ENCODE measurements at places on chromosomes 12 and 14.

- no peak for DNase-seq
Measured at GRCh38 chr12:116492703-116493324, 66.4 kb upstream of the MAP1LC3B2 start.

DNA sequence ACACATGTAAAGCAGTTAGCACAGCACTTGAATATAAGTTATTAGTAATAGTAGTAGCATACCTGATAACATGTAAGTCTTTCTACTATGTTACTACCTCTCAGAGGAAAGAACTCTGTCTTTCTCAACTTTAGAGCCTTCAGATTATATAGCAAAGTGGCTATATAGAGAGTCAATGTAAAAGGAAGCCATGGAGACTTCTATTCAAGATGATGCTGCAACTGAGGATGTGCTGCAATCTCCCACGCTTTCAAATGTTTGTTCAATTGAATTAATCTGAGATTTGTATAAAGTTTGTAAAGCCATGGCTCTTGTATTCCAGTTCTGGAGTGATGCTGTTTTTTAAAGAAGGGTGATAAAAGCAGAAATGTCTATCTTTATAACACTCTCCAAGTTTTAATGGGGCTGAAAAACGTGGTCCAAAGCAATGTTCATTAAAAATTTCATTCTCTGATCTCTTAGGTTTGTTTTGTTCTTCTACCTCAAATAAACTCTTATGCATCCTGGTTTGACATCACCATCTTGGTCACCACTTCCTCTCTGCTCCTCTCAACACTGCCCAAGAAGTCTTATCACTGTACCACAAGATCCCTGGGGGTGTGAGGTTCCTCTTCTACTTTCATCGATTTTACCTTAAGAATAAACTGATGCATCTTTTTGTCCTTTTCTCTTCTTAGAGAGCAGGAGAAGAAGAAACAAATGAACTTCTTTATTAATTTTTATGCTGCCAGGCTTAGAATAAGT lies 40.6 kb downstream of the C12orf42 start:
- no peak for DNase-seq

DNA sequence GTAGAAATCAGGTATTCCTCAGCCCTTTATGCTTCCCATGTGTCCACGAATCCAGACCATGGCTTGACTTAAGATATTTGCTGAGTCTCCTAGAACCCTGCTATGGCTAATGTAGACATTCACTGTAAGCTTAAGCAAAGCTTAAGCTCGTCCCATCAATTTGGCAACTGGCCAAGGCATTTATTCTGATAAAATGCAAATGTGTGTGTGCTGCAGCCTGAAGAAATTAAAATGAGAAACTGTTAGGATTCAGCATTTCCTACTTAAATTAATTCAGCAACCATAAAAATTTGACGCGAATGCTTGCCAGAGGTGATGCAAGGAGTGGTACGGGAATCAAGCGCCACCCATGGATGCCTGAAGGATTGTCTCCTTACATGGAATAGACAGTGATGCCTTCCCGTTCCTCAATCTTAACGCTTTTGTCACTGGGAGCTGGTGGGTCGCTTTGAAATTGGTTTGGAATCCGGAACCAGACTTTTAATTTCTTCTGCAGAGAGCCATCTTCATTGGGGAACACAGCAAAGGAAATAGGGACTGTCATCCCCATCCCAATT lies 13.2 kb downstream of the HEBP1 start:
- no peak for DNase-seq

GRCh38 chr14:99280852-99281251 lies 8.9 kb upstream of the BCL11B start:
- no peak for DNase-seq

- DNase-seq, result no peak
Measured at GRCh38 chr12:43694879-43695278, 63.7 kb downstream of the PUS7L start.

DNA sequence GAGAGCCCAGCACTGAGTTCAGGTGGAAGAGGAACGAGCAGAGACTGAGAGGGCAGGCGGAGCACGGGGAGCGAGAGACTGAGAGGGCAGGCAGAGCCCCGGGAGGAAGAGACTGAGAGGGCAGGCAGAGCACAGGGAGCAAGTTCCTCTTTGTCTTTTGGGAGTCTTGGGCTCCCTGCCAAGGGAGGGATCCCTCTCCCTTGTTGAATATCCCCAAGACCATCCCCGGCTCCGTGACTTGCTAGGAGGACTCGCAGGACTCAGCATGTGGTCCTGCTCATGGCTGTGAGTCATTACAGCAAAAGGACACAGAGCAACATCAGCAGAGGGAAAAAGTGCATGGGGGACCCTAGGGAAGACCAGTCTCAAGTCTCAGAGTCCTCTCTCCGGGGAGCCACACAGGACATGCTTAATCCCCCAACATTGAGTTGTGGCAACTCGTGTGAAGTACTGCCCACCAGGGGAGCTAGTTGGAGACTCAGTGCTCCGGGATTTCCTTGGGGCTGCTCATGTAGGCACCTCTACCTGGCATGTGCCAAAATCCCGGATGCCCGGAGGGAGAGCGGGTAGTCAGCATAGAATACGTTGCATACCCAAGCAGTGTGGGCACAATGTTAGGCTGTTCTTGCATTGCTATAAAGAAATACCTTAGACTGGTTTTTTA lies 81.0 kb downstream of the CCDC92 start:
- no peak for DNase-seq

DNA sequence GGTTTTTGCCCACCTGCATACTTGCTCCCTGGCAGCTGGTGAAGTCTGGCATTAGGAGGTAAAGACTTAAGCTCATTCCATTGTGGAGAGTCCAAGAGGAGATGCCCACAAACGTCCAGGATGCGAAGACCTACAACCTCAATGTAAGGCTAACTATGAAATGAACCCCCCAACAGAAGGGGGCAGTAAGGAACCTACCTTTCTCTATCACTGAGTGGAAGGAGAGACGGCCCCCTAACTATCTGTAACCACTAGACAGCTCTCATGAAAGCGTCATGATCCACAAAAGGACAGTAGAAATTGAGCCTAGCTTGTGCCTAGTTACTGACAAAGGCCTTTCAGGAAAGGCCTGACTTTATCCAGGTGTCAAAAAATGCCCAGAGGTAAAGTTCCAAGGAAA lies 55.3 kb downstream of the ZFYVE21 start:
- DNase-seq, result no peak

GRCh38 chr14:75223664-75224154 lies 47.3 kb upstream of the TMED10 start:
- DNase-seq, result no peak

DNA sequence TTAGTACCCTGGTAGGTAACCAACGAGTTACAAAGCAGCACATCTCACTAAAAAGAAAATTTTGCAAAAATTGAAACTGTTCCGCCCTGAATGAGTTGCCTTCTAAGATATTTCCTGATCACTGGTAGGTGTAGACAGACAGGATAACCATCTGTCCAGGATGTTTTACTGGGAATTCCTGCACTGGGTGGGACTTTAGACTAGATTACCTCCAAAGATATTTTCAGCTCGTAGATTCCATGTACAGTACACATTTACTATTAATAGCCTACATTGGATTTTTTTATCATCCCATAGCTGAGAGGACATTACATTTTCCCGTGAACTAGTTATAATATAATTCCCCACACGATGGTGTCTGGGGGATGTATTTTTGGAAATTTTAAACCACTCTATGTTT lies 139.6 kb downstream of the DYRK2 start:
- DNase-seq, result no peak

GRCh38 chr12:633731-634130 lies 29.5 kb downstream of the NINJ2 start:
- DNase-seq, result no peak

- DNase-seq, result no peak
Measured at GRCh38 chr14:55139696-55140509, 10.9 kb downstream of the LGALS3 start.

- no peak for DNase-seq
Measured at GRCh38 chr14:91898372-91898771, 31.0 kb upstream of the TC2N start.

All from stimulated activated CD8-positive, alpha-beta memory T cell treated with anti-CD3 and anti-CD28 coated beads, Interleukin-2, amount 100 ng/mL, for 1 hour (primary cell).